NCI-H460 (cell line): ENCODE measurements at places on chromosomes 7 and 10.

DNA sequence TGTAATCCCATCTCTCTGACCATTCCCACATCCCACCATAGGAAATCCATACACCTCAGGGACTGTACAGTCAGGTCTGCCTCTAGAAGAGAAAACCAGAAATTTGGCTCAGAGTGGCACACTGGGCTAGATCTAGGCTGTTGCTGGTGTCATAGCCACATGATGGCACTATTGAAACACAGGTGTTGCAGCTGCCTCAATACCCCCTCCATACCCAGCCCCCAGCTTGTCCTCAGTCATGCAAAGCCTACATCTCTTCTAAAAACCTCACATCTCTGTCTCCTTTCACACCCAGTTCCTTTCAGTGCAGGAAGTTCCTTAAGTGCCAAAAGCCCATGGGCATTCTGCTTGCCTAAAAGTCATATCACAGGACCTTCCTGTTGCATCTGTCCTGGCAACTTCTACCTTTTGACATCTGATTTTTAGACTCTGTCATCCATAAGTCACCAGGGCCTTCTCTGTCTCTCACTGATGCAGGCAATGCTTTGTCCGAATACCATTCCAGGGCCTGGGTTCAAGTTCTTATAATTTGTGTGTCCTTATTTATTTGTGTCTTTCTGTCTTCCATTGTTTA is 27.0 kb upstream of the HIBADH start:
- DNase-seq, result peak; percentile 30

- no peak for DNase-seq
Observed at GRCh38 chr10:26254616-26255015, 38.0 kb downstream of the GAD2 start.

- no peak for DNase-seq
Observed at GRCh38 chr10:44995914-44996669, 4.6 kb upstream of the ZNF22 start.

DNA sequence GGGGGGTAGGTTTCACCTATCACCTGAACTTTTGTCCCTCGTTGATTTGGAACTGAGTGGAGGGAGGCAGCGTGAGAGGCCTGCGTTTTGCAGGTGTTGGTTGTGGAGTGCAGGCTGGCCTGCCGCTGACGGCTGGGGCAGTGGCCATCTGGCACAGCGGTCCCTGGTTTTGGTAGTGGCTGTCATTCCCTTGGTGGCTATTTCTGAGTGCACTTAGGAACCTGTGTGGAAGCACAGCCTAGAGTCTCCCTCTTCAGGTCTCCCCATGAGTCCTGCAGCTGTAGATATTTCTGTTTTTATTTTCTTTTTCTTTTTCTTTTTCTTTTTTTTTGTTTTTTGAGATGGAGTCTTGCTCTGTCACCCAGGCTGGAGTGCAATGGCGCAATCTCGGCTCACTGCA is 129.2 kb downstream of the CUL2 start:
- DNase-seq, result no peak

DNA sequence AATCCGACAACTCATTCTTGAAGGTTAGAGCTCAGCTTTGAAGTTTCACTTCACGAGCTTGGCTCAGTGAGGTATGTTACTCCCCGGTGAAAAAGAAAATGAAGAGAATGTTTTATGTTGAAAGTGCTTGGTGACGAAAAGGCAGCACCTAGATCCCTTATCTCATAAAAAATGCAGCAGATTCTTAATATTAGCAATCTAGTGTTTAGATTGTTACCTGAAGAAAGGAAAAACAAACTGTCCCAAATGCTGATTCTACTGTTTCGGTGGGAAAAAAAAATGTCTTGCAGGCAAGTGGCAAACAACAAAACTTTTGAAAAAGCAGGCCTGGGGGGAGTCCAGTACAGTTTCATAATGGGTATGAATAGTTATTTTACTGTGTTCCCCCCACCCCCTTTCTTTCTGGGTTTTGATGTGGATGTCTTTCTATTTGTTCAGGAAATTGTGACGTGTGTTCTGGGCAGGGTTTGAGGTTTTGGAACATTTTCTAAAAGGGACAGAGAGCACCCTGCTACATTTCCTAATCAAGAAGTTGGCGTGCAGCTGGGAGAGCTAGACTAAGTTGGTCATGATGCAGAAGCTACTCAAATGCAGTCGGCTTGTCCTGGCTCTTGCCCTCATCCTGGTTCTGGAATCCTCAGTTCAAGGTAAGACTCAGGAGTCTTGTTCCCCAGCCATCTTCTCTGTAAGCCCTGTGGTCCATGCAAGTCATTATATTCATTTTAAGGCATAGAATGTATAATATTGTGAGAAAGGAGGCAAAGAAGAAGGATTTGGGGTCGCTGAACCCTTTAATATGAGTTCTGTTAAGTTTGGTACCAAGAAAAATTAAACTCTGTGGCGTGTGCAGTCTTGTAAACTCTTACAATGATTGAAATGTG is at the start of gene SRGN:
SRGN (plus strand) TSS at position 514 of the 881 bp plus-strand sequence; CDS start at position 569, 55 bp downstream.
- DNase-seq, result peak; percentile 84

DNA sequence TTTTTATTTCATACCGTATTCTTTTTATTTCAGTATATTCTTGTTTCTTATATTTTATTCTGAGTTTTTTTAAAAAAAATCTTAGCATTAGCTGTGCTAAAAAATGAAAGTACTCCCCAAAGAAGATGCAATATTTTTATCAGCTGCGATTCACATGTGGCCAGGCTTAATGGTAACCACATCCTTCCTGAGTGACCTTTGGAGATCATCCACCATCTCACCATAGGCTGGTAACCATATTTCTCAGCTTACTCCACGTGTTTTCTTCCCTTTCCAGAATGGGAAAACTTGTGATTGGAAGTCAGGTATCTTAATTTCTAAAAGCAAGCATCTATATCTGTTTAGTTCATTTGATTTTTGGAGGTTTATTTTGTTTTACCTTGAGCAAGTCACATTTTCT is 18.8 kb upstream of the LIPM start:
- no peak for DNase-seq

DNA sequence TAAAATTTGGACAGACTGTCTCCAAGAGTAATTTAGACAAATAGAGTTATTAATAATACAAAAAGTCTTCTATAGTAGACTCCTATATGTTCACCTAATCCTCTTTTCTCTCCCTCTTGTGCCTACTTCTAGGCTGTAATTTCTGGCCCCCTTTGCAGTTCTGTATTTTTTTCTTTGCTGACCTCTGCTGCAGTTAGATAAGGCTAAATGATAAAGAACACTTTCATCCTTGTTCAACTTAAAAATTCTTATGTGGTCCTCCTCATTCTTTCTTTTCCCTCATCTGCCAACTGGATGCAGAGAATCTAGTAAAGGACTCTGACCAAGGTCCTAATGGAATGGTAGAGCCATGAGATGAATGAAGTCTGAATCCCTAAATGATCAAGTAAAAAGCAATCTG is 20.1 kb downstream of the GLCCI1 start:
- no peak for DNase-seq

DNA sequence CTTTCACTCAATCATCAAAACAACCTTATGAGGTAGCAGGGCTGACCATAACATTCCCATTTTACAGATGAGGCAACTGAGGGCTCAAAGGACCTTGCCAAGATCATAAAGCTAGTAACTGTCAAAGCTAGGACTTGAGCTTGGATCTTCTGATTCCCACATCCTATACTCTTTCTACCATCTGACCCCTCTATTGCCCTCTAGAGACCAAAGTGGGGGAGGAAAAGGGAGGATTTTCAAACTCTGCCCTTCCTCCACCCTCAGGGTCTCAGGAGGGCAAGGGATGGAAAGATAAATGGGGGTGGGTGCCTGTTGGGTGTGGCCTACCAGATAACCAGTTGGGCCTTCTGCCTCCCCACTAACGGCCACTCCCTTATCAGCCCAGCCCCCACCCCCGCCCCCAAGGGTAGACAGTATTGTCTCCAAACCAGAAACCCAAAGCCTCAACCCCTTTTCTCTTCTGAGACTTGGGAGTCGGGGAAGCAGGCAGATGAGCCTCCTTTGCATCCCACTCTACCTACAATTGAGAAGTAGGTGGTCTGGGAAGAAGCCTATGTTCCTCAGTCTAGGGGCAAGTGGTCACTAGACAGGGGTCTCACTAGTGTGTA is 7.9 kb downstream of the LDB1 start:
- no peak for DNase-seq

GRCh38 chr10:131560166-131560565 is 248.6 kb upstream of the TCERG1L start:
- no peak for DNase-seq

- no peak for DNase-seq
Observed at GRCh38 chr10:16999665-17000451, 129.8 kb downstream of the CUBN start.

DNA sequence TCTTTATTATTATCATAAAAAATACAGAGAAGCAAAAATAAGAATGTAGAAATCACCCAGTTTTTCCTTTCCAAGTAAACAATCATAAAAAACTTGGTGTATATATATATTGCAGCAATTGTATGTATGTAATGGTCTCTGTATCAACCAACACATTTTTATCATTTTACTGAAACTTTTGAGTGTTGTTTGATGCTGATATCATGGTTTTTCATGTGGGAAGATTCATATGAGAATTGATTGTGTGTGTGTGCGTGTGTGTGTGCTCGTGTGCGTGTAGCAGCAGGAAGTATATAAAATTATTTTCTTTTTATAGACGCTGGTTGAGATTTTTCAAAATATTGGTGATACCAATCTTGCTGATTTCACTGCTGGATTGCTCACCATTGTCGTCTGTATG is 22.3 kb downstream of the SLC26A4 start:
- DNase-seq, result no peak

DNA sequence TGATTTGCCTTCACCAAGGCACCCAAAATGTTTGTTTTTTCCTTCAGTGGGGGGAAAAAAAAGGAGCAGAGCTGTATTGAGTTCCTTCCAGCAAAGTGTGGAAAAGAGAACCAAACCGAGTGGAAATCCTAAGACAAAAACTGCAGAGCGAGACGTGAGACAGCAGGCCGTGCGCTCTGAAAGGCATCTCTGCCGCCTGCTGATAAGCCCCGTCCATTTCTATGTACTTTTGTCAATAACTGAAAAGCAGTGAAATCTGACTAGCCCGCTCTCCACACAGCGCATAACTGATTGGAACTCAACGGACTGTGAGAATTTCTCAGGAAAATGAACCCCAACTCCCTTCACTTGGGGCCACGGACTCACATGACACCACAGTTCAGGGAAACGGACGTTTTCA is 83.2 kb downstream of the COBL start:
- no peak for DNase-seq

- no peak for DNase-seq
Observed at GRCh38 chr10:79100771-79101170, 32.0 kb downstream of the ZMIZ1 start.

- DNase-seq, result peak; percentile 85
Observed at GRCh38 chr7:17041324-17041723, 159.5 kb upstream of the AGR3 start.

DNA sequence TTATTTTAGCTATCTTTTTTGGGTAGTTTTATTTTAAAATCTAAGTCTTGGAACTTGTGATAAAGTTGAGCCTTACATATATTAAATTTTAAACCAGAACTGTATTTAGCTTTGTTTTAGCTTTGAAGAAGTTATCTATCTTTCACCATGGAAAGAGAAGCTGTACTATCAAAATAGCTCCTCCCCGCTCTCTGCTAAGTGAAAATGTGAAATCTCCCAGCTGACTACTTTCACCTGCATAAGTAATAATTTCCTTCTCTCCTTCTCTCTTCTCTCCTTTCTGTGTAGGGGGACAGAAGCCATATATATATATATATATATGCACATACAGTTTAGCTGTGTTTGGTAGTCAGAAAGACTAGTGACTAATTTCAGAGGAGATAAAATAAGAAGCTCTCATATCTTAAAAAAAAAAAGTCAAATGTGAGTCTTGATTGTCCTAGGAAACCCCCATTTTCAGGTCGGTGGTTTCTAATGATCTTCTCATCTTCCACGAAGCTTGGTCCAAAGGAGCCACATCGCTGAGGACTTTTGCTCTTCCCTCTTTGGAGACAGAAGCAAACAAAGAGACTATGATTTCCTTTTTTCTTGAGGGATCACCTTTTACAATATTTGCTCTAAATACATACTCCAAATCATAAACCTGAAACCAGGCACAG is 30.6 kb upstream of the GDI2 start:
- DNase-seq, result no peak

DNA sequence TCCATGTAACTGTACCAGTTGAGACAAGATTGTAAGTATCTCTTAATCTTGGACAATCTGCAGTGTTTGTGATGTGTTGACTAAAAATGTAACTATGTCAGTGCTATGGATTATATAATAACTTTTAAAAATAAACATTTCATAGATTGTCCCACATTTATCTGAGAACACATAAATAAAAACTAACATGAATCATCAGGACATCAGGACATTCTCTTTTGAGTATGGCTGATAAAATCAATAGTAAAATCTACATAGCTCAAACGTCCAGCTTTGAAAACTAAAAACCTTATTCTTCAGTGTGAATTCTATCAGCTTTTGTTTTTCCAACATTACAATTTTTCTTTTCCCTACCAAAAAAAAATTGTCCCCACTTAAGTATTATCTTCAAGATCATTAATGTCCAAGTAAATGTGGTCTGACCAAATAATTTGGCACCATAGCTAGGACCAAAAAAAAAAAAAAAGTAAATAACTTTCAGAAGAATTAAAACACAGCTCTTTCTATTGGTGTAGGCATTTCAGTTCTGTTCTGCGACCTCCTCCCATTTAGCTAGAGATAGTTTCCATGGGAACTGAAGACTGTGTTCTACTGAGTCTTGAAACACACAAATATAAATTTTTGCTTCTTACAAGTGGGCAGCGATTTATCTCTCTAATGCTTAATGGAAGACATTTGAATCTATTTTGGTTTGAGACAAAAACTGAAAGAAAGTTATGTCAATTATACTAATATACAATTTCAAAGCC is 123.0 kb upstream of the SGCE start:
- no peak for DNase-seq

- DNase-seq, result no peak
Observed at GRCh38 chr7:95688931-95689495, 83.3 kb upstream of the DYNC1I1 start.

GRCh38 chr7:78326189-78326588 is 527.6 kb downstream of the PHTF2 start:
- DNase-seq, result no peak

GRCh38 chr10:75864717-75865116 is 433.3 kb downstream of the LRMDA start:
- DNase-seq, result no peak

GRCh38 chr7:138892006-138892630 is 89.1 kb downstream of the KIAA1549 start:
- DNase-seq, result no peak

- no peak for DNase-seq
Observed at GRCh38 chr10:75395932-75396630, 5.5 kb downstream of the ZNF503 start.

- no peak for DNase-seq
Observed at GRCh38 chr10:1468811-1469210, 268.5 kb downstream of the ADARB2 start.

- no peak for DNase-seq
Observed at GRCh38 chr7:44463169-44463808, 27.2 kb downstream of the NUDCD3 start.

DNA sequence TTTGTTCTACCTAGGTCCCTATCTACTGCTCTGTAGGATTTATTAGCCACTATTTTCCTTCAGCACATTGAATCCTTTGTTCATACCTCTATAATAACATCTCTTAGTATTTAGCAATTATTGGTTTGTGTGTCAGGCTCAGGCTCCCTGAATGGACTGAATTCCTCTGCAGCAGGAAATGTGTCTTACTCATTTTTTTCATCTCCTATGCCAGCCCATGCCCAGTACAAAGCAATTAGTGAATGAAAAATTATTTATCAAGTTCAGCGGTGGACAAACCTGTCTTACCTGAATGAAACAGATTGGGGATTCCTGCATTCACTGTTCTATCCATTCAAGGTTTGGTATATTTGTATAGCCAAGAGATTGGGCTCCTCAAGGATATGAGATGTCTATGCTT is 53.7 kb downstream of the C1GALT1 start:
- no peak for DNase-seq
